B cell (primary cell): ENCODE measurements at places on chromosomes 7 and 10.
A peak's percentile ranks its signal among the peaks of the same experiment; 100 is the strongest.

GRCh38 chr7:1283941-1284742 is 51.5 kb downstream of the UNCX start:
- no peak for DNase-seq
- H3K4me3 ChIP-seq: no peak overlapping the region
- H3K36me3 ChIP-seq: no peaks in the 10 kb centered on the region
- no peak overlapping the region for H3K27ac ChIP-seq
- H3K27me3 ChIP-seq: no peaks in the 10 kb centered on the region
- no peaks in the 10 kb centered on the region for H3K4me1 ChIP-seq

DNA sequence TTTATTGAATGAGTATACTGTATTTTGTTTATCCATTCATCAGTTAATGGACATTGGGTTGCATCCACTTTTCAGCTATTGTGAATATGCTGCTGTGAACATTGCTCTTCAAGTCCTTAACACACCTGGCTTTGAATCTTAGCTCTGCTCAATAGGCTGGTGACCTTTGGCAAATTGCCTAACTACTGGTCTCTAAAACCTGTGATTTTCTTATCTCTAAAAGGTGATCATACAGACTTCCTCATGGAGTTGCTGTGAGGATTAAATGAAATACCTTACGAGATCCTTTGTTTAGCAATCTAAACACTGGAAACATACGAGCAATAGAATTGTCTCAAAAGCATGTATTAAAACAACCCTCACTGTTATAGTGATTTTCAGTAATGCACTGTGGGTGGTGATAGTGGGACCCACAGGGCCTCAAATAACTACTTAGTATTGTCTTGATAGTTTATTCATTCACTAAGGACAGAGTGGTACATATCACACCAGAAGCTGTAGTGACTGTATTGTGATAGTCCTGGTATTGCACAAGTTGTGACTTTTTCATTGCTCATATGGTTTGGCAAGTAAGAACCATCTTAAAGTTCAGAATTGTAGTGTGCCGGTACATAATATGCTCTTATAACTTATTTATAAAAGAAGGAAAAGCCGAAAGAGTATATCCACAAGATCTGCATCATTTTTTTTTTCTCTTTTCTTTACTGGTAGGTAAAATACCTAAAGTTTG is 257.6 kb downstream of the EXOC4 start:
- no peak overlapping the region for H3K27ac ChIP-seq
- no peaks in the 10 kb centered on the region for H3K27me3 ChIP-seq
- no peaks in the 10 kb centered on the region for H3K36me3 ChIP-seq
- DNase-seq: no peak
- no peaks in the 10 kb centered on the region for H3K4me1 ChIP-seq
- no peak overlapping the region for H3K4me3 ChIP-seq

DNA sequence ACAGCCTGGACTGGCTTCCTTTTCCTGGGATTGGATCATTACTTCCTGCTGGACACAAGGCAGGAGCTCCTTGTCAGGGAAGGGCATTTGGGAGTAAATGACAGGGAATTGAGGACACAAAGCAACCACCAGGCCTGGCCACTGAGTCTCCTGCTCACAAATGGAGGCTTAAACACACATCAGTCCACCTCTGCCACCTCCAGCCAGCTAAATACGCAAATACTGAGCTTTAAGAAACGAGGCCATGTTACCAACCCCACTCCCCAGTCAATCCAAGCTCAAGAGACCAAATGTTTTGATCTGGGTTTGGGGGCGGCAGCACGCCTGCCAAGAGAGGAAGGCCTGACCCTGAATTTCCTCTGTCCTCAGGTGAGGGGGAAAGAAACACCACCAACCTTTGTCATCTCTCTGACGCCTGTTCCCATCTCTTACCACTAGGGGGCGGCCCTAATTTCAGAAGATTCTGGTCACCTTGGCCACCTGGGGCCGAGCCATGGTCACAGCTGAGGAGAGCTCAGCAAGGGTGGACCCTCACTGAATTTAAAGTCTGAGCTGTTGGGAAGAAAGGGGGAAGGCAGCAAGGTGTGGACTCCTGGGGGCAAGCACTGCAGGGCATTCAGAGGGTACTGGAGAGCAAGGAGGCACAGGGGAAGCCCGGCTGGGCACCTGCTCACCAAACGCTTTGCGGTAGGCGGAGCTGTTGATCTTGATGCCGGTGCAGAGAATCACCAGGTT is 16.5 kb downstream of the AIFM2 start:
- H3K4me3 ChIP-seq: no peak overlapping the region
- DNase-seq: peak; percentile 71
- no peak overlapping the region for H3K27ac ChIP-seq
- H3K36me3 ChIP-seq: peaks cover 9% of the 10 kb centered on the region
- H3K4me1 ChIP-seq: peaks cover 4% of the 10 kb centered on the region

DNA sequence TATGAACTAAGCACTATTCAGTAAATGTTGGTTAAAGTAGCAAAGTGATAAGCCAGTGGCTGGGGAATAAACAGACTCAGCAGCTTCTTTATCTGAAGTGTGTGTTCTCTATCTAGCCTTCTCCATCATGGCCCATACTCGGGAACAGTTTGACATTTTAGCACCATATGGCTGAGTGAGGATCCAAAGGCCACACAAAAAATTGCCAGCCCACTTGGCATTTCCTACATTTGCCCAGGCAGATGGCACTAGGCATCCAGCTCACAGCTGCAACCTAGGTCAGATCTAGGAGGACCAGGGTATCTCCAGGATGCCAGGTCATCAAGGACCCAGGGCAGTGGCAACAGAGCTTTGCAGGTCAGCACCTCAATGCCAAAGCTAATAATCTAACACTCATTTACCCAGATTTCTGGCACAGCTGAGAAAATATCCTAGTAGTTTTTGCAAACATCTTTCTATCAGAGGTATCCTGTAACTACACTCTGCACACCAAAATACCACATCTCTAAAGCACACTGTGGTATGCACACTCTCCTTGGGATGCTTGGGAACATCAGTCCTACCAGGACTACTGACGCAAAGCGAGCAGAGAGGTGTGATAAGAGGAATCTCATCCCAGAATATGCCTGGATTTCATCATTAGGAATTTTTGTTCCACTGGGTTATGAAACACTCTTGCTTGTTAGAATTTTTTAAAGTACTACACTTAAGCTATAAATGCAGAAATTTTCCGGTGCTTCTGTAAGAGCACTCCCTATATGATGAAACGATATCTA is 61.7 kb downstream of the DOCK4 start:
- no peaks in the 10 kb centered on the region for H3K27me3 ChIP-seq
- H3K36me3 ChIP-seq: no peaks in the 10 kb centered on the region
- H3K4me1 ChIP-seq: no peaks in the 10 kb centered on the region
- H3K4me3 ChIP-seq: no peak overlapping the region
- DNase-seq: no peak

DNA sequence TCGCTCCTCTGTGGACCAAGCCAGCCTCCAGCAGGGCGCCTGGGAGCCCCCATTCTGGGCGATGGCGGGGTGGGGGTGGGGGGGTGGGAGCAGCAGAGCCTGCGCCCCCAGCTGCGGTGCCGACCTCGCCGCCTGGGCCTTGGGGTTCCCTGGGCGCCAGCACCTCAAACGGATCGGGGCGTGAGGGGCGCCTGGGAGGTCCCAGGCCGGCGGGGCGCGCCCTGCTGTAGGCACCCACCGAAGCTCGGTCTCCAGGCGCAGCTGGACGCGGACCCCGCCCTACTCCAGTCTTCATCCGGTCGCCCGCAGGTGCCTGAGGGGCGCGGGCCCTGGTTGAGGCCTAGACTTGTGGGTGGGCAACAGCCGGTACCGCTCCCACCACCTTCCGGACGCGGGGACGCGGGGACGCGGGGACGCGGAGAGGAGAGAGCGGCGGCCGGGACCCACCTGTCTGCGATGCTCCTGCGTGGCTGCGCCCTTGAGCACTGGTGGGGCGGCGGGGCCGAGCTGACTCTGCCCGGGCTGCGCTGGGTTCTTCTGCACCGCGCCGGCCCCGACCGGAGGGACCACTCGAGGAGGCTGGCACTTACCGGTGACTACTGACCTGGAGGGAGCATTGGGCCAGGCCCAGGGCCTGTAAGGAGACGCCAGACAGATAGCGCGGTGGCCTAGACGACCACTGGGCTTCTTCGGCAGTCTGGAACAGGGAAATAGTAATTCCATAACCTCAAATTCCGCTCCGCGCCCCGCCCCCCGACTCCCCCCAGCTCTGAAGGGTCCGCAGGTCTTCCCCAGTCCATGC is 5.5 kb upstream of the KCP start:
- no peak overlapping the region for H3K27ac ChIP-seq
- no peaks in the 10 kb centered on the region for H3K27me3 ChIP-seq
- peaks cover 15% of the 10 kb centered on the region for H3K4me1 ChIP-seq
- DNase-seq: no peak
- no peaks in the 10 kb centered on the region for H3K36me3 ChIP-seq

DNA sequence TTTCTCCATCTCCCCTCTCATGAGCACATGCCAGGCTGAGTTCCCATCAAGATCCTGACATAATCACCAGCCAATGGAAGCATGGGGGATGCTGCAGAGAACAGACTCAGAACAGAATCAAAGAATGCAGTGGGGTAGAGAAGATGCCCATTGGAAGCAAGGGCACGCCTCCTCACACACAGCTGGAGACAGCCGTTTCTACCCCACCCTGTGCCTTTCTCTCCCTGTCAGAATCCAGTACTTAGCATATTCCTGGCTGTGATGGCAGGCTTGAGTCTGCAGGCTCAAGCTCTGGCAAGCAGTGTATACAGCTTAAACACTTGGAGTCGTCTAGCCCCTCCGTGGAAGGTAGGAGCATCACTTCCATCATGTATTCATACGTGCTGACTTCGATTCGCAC is 867.9 kb downstream of the NRG3 start:
- no peak overlapping the region for H3K4me3 ChIP-seq
- no peaks in the 10 kb centered on the region for H3K36me3 ChIP-seq
- H3K4me1 ChIP-seq: no peaks in the 10 kb centered on the region
- no peaks in the 10 kb centered on the region for H3K27me3 ChIP-seq
- DNase-seq: no peak

GRCh38 chr10:95297402-95297801 is 6.6 kb upstream of the PDLIM1 start:
- no peak overlapping the region for H3K4me3 ChIP-seq
- H3K27ac ChIP-seq: peak overlapping the region; percentile 93
- no peaks in the 10 kb centered on the region for H3K27me3 ChIP-seq
- no peak for DNase-seq

- no peak for DNase-seq
- H3K4me1 ChIP-seq: peaks cover 31% of the 10 kb centered on the region
- no peaks in the 10 kb centered on the region for H3K36me3 ChIP-seq
- peaks cover 3% of the 10 kb centered on the region for H3K27me3 ChIP-seq
Observed at GRCh38 chr10:86753638-86754434, 2.6 kb upstream of the BMPR1A start.

DNA sequence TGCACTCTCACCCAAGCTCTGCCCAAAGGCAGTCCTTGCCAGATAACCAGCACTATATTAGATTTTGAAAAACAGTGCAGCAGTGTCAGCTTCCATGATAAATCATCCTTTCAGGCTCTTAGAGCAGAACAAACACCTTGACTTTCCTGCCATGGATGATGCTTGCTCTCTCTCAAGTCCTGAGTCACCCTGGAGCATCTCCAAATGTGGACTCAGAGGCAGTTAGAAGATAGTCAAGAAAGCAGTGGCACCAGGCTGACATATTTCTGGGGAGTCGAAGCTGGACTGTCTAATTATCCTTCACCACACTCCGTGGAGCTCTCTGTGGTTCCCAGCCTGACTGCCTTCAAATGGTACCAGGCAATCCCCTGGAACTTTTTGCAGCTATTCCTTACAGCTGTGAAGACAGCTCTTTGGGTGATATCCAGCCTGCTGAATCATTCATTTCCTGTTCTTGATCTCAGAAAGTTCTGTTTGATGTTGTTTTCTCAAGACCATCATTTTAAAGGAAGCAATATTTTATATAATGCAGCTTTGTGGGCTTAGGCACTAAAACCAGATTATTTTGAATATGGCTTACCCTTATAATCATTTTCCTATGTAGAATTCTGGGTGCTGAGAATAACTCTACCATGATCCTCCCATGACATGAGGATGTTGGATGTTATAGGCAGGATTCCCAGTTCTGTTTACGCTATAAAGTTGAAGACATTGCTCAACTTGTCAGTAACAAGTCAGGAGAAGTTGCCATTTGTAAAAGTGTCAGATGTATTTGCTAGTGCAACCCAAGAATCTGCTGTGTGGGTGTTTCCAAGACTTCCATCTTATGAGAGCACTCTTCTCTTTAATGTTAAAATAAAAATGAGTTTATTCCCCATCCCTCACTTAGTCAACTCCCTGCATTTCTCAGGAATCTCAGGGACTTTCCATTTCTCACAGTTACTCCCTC is 233.8 kb downstream of the C7orf25 start:
- no peaks in the 10 kb centered on the region for H3K4me1 ChIP-seq
- H3K27me3 ChIP-seq: no peaks in the 10 kb centered on the region
- no peak for DNase-seq
- no peak overlapping the region for H3K27ac ChIP-seq
